Activated B cell treated with CpG ODN at 0.5 μM for 24 hours (primary cell): ENCODE measurements at places on chromosomes 1 and 21. TPM values are rescaled to one million over a fixed set of nuclear protein-coding genes. Genes with fewer than 3 reads are reported as not detected.
A peak's percentile ranks its signal among the peaks of the same experiment; 100 is the strongest.

DNA sequence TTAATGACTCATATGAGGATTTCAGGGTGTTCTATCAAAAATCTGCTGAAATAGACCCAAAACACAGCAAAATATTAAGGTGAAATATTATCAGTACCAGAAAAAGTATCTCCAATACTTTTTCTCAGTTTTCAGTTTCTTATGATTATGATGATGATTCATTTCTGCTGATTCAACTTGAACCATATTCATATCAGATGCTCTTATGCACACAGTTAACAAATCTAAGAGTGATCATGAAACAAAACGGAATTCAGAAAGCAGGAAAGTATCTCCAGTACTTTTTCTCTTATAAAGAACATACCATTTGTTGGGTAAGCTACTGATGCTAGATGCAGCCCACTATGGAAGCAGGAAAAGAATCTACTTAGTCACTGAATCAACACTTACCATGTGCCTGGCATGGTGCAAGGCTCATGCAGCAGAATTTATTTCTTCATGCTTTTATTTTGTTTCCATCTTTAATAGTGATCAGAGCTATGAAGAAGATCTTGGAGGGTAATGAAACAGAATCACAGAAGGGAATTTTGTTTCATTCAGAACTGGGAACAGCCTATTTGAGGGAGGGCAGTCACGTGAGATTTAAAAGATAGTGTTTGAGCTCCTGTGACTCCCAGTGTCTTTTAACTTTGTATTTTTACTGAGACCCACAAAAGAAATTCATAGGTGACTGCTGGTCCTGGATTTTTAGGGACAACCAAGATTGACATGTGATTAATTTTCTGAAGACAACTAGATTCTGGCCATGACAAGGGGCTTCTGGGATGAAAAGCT is 480.6 kb downstream of the SETD4 start:
- no peak for DNase-seq

GRCh38 chr1:108861566-108861965 is 4.7 kb upstream of the AKNAD1 start:
- no peak for DNase-seq

DNA sequence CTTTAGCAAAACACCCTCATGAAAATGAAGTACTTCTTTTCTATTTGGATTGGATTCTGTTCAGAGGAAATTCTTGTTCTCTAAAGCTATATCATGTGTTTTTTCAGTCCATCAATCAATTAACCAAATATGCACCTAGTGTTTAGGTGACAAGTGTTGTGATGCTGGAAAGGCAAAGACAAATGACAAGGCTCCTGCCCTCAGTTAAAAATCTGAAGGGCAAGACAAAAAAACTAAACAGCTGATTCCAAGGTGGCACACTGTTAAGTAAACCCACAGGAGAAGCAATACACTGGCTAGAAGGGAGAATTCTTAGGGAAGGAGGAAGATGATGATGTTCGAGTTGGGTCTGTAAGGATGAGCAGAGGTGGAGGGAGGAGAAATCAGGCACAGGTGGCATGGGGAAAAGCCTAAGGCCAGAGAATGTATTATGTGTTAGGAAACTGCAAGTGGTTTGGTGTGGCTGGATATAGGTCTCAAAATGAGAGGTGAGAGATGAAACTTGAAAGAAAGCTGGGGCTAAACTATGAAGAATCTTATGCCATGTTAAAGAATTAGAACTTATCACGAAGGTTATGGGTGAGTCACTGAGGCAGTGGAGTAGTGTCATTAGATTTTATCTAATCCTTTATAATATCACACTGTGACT is 51.8 kb upstream of the GFI1 start:
- no peak for DNase-seq

DNA sequence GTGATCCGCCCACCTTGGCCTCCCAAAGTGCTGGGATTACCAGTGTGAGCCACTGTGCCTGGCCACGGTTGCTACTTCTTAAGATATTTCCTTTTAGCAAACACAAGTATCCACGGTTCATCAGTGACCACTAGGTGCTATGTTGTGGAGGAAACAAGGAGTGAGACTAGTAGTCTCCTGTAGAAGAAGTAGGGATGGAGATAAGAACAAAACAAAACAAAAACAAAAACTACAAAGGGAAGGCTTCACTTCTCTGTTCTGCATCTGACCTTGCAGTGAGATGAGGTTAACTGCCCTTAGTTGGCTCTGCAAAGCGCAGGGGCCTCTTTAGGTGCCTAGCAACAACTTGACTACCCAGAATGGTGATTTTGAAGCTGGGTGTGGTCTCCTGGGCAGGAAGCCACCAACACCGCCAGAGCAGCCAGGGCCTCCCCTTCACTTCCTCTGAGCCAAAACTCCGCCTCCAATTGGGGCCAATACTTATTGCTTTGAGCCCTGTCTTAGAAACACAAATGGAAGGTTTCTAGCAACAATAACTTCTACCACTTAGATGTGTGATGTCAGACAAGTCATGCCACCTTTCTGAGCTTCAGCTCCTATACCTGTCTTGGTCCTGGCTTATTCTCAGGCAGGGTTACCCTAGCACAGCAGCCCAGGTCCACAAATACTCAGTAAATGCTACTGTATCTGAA is 12.8 kb upstream of the CDC42 start:
- DNase-seq = peak; percentile 62

DNA sequence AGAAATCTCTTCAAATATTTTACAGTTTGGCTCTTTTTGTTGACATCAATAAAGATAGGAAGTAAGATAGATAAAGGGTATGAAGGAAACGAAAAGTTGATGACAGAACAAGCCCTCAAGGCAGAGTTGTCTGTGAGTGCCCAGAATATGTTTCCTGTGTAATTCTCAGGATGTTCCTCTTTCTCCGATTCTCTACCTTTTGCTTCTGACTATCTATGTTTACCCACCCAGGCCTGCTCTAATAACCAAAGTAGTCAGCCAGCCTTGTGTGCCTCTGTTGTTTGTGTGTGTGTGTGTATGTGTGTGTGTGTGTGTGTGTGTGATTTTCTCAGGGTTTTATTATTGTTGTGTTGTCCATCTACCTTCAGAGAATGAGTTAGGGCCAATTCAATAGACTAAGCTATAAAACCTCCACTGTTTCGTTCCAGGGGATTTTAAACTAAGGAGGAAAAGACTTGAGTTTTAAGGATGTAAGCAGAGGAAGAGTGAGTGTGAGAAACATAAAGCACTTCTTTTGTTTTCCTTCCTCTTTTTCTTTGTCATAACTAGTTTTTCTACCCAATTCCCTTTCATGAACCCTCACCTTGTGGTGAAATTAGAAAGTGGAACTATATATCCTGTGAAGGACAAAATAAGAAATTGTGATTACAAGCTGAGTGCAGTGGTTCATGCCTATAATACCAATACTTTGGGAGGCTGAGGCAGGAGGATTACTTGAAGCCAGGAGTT is 627.4 kb upstream of the NR5A2 start:
- no peak for DNase-seq

GRCh38 chr21:44969931-44970755 is 30.3 kb downstream of the SLX9 start:
- DNase-seq = no peak

- DNase-seq = peak; percentile 36
These were observed 5.2 kb upstream of the BACH1 start for GRCh38 chr21:29293495-29293894.

- no peak for DNase-seq
These were observed 28.8 kb upstream of the ZBTB21 start for GRCh38 chr21:42038826-42039425.

DNA sequence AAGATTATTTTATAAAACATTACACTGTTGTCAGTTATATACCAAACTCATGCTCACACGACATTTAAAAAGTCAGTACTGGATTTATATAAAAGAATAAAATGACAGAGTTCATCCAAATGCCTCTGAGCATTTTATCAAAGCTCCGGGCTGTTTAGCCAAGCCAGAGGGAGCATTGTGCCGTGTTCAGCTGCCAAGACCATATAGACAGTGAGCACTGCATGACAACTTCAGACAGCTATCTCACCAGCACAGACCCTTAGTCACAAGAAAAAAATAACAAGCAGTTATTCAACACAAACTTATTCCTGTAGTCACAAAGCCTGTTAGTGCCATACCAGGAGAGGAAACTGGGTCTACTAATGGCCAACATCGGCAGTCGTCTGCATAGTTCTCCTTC is 88.0 kb upstream of the PBX1 start:
- no peak for DNase-seq

The TAS1R3 gene
- total RNA-seq = 2.5 and 2.7 TPM in 2 replicates

- DNase-seq = no peak
These were observed 30.2 kb downstream of the AGPAT3 start for GRCh38 chr21:43895196-43895595.

The CD84 gene
- 57.5 and 65.5 TPM in 2 replicates for total RNA-seq

- DNase-seq = no peak
These were observed 3.5 kb downstream of the IGSF9 start for GRCh38 chr1:159941591-159942560.

GRCh38 chr1:23251812-23252211 is 34.5 kb upstream of the HTR1D start:
- DNase-seq = no peak

The KCNJ6 gene
- not detected in 2 replicates for total RNA-seq

GRCh38 chr1:92968138-92969032 is 7.1 kb upstream of the DIPK1A start:
- no peak for DNase-seq

GRCh38 chr1:226643177-226643576 is 94.6 kb downstream of the STUM start:
- peak; percentile 52 for DNase-seq

DNA sequence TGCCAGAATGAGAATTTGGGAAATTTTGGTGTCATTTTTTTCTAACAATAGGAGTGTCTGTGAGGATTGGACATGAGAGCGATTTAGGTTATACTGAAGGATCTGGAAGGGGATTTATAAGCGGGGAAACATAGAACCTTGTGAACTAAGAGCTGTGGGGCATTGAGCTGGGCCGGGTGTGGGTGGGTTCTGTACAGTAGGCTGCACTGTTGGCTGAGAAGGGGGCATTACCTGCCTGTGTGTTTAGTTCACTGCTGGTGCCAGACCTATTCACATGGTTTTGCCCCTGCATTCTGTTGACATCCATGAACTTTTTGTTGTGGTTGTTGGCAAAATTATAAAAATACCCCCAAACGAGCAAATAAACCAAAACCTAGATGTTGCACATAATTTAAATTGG is 8.8 kb downstream of the PBX1 start:
- DNase-seq = no peak

The KCNQ4 gene
- 0.20 and 0.27 TPM in 2 replicates for total RNA-seq

The SLC2A5 gene
- total RNA-seq = 3.6 and 4.5 TPM in 2 replicates

GRCh38 chr1:3292051-3292722 is 162.3 kb upstream of the ARHGEF16 start:
- no peak for DNase-seq

DNA sequence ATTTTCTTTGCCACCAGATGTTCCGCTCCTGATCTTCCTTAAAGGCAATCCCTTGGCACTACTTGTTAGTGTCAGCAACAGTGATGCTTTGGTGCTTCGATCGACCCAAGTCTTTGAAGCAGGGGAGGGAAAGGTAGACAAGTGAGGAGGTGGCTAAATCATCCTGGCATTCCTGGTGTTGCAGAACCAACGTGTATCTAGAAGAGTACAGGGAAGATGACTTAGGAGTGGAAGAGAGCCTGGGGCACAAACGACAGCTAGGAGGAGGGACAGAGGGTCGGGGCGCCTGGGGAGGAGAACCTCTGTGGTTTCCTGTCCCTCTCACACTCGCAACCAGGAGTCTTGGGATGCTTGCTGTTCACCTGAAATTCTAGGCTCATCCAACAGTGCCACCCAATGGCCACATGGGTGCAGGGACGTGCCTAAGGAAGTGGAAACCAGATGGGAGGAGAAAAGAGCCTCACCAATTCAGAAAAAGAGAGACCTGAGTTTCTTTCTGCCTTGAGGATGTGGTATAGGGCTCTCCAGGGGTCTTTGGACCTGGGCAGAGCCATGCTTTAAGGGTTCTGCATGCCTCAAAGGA is 9.5 kb upstream of the KCNA2 start:
- no peak for DNase-seq
